ENCODE measurements at places on chromosomes 16 and 17.

GRCh38 chr16:24876231-24876630, 30.5 kb downstream of the SLC5A11 start:
- no peak for DNase-seq

- no peak for DNase-seq
These were observed 190.3 kb downstream of the RBFOX3 start for GRCh38 chr17:79420318-79421243.

DNA sequence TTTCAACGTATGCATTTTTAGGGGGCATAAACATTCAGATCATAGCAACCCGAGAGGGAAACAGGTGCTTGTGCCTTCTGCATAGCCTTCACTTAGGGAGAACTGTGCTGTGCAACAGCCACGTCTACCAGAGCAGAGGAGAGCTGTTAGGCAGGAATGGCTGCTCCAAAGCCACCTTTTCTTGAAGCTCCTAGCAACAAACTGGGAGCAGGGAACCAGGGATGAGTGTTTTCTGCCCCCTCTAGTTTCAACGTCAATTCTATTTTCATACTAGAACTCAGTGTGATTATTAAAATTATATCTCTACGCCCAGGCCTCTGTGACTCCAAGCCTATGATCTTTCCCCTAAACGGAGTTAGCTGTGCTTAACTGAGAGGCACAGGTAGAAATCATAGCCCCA, 290.0 kb downstream of the HAPSTR1 start:
- DNase-seq: no peak

GRCh38 chr16:583815-584591, 5.9 kb upstream of the RAB40C start:
- no peak for DNase-seq

GRCh38 chr16:85207357-85207921, 95.2 kb upstream of the CIBAR2 start:
- DNase-seq: no peak
